Pulmonary artery endothelial cell (primary cell): ENCODE measurements at places on chromosomes 1 and 21. TPM values are rescaled to one million over a fixed set of nuclear protein-coding genes. Genes with fewer than 3 reads are reported as not detected.

Gene GPR37L1
- total RNA-seq: not detected in 2 replicates

Gene CNTN2
- not detected in 2 replicates for total RNA-seq

Gene ACOT11
- 3.2 and 3.8 TPM in 2 replicates for total RNA-seq

Gene CHRNB2
- under 0.01 TPM in 1 of 2 replicates, not detected in the other for total RNA-seq

Gene RGS13
- not detected in 2 replicates for total RNA-seq

Gene LCE1A
- total RNA-seq: not detected in 2 replicates

Gene TNFRSF18
- total RNA-seq: 0.18 TPM in 1 of 2 replicates, not detected in the other

Gene PALMD
- 71.1 and 103 TPM in 2 replicates for total RNA-seq

Gene PTPN22
- total RNA-seq: 0.63 and 3.2 TPM in 2 replicates

Gene ANXA9
- total RNA-seq: not detected in 2 replicates

Gene TMEM125
- not detected in 2 replicates for total RNA-seq

Gene AMPD1
- not detected in 2 replicates for total RNA-seq

Gene KCNE2
- total RNA-seq: not detected in 2 replicates

Gene FCRL1
- not detected in 2 replicates for total RNA-seq

Gene NBPF9
- 15.8 and 16.1 TPM in 2 replicates for total RNA-seq

Gene CDC7
- 5.6 and 11.9 TPM in 2 replicates for total RNA-seq

Gene AQP10
- 0.07 and 0.13 TPM in 2 replicates for total RNA-seq

Gene UCK2
- 134 and 138 TPM in 2 replicates for total RNA-seq

Gene RNF207
- 3.4 and 9.7 TPM in 2 replicates for total RNA-seq

Gene TPTE
- total RNA-seq: not detected in 2 replicates

Gene RHOU
- total RNA-seq: 0.79 and 1.7 TPM in 2 replicates

Gene PAQR6
- total RNA-seq: 0.07 TPM in 2 replicates

Gene SH3BGRL3
- 29.7 and 35.7 TPM in 2 replicates for total RNA-seq

Gene WNT2B
- 1.3 and 1.9 TPM in 2 replicates for total RNA-seq

Gene CD1E
- total RNA-seq: not detected in 2 replicates

Gene PEF1
- total RNA-seq: 99.4 and 133 TPM in 2 replicates

Gene XCL2
- total RNA-seq: not detected in 2 replicates

Gene GRIK3
- total RNA-seq: not detected in 2 replicates

Gene SMYD3
- 26.7 and 26.8 TPM in 2 replicates for total RNA-seq

Gene SPRR2G
- not detected in 2 replicates for total RNA-seq

Gene TMEM269
- total RNA-seq: not detected in 2 replicates
